CD4-positive, alpha-beta memory T cell (primary cell): ENCODE measurements at places on chromosomes 6 and 20. TPM values are rescaled to one million over a fixed set of nuclear protein-coding genes. Genes with fewer than 3 reads are reported as not detected.

GRCh38 chr20:5663396-5663795 lies 86.8 kb upstream of the SHLD1 start:
- H3K27ac ChIP-seq, result no peak overlapping the region
- H3K4me1 ChIP-seq, result no peaks in the 10 kb centered on the region
- H3K4me3 ChIP-seq, result no peak overlapping the region
- no peak for DNase-seq
- H3K27me3 ChIP-seq, result no peaks in the 10 kb centered on the region

GRCh38 chr6:27138837-27139755 lies 108.4 kb upstream of the PRSS16 start:
- H3K36me3 ChIP-seq, result no peaks in the 10 kb centered on the region
- H3K4me3 ChIP-seq, result peak overlapping the region; percentile 58

DNA sequence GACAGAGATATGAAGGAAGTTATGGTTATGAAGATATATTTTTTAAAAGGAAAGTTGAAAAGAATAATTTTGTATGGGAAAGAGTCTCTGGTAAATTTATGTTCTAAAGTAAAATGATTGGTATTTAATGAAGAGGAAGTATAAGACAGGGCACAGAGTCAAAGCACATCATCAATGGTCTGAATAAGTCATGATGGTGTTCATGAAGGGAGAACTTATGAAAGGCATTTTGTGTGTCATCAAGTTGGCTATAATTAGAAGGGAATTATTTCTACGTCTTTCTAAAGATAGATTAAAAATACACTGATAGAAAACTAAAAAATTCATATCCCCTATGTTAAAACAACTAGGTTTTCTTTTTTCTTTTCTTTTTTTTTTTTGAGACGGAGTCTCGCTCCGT lies 21.4 kb upstream of the SNAI1 start:
- H3K27me3 ChIP-seq, result no peaks in the 10 kb centered on the region
- no peaks in the 10 kb centered on the region for H3K4me1 ChIP-seq
- peaks cover 6% of the 10 kb centered on the region for H3K36me3 ChIP-seq
- H3K4me3 ChIP-seq, result no peak overlapping the region
- DNase-seq, result no peak
- no peak overlapping the region for H3K27ac ChIP-seq

GRCh38 chr6:15911753-15912504 lies 217.0 kb upstream of the MYLIP start:
- H3K4me1 ChIP-seq, result no peaks in the 10 kb centered on the region
- H3K27ac ChIP-seq, result no peak overlapping the region
- H3K4me3 ChIP-seq, result no peak overlapping the region
- DNase-seq, result no peak

GRCh38 chr20:11813106-11813890 lies 104.4 kb upstream of the BTBD3 start:
- H3K27ac ChIP-seq, result no peak overlapping the region
- H3K4me3 ChIP-seq, result no peak overlapping the region
- no peaks in the 10 kb centered on the region for H3K36me3 ChIP-seq
- no peaks in the 10 kb centered on the region for H3K27me3 ChIP-seq
- no peak for DNase-seq
- no peaks in the 10 kb centered on the region for H3K4me1 ChIP-seq

DNA sequence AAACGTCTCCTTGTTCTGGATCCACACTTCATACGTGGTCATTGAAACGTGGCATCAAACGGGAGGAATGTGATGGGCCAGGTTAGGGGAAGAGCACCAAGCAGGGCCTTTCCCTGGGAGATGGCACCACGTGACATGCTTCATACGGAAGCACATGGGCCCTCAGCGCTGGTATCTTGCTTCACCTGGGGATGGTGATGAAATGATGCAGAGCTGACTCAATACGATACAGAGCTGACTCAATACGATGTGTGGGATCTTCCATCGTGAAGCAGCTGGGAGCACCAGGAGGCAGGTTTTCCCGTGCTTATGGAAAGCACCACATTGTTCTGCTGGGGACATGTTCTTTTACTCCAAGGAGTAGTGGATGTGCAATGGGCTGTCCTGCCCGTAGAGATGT lies 22.5 kb upstream of the TAGAP start:
- H3K4me1 ChIP-seq, result peaks cover 51% of the 10 kb centered on the region
- H3K36me3 ChIP-seq, result no peaks in the 10 kb centered on the region

GRCh38 chr20:48880981-48881657 lies 40.4 kb upstream of the ARFGEF2 start:
- H3K36me3 ChIP-seq, result no peaks in the 10 kb centered on the region
- DNase-seq, result no peak
- no peak overlapping the region for H3K4me3 ChIP-seq
- no peaks in the 10 kb centered on the region for H3K4me1 ChIP-seq
- no peak overlapping the region for H3K27ac ChIP-seq
- no peaks in the 10 kb centered on the region for H3K27me3 ChIP-seq

DNA sequence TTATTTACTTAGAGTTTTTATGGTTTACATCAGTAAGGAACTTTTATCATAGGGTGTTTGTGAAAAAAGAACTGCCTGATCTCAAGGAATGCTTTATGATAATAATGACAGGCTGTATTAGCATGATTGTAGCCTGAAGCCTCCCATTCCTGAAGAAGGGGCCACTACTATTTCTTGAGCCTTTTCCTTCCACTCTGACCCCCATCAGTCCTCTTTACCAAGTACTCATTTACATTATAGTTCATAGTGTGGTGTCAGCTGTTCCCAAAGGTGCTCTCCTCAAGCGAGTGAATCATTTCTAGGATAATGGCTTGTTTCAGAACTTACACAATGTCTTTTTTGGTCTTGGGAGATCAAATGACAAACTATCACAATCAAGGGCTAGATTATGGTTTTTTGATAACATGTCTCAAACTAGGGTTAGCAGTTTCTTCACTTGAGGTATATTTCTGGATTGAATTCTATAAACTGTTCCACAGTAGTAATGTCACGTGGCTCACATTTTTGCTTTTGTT lies 283.6 kb downstream of the CDKAL1 start:
- no peak overlapping the region for H3K4me3 ChIP-seq
- H3K27me3 ChIP-seq, result no peaks in the 10 kb centered on the region
- H3K4me1 ChIP-seq, result no peaks in the 10 kb centered on the region
- no peak overlapping the region for H3K27ac ChIP-seq
- DNase-seq, result no peak

The CST2 gene
- not detected for total RNA-seq

The DEFB114 gene
- not detected for total RNA-seq
